Stimulated activated CD4-positive, alpha-beta T cell treated with anti-CD3 and anti-CD28 coated beads, Interleukin-2, amount 100 ng/mL, for 48 hours (primary cell): ENCODE measurements at places on chromosomes 16 and 17.

DNA sequence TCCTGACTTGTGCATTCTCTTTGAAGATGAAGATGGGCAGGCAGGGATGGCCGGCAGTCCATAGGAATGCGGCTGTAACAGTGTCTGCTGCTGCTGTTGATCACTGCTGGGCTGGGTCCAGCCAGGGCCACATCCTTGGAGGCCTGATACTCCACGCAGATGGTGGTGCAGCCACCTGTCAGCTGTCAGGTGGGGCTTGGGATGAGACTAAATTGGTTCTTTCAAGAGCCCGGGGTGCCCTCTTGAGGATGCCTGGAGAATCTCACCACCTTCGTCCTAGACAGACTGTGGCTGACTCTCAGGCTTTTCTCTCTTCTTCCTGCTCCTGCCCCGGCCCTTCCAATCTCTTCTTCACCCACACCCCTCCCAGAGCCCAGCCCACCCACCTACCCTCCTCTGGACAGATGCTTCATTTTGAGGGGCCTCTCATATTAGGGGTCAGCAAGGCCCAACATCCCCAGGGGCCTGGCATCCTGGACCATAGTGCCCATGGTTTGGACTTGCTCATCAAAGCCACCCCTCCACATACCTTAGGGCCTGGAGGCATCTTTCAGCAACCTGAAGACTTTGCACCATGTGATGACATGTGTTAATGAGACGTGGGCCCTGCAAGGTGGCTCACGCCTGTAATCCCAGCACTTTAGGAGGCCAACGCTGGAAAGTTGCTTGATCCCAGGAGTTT is 19.1 kb downstream of the OSBPL7 start:
- peak; percentile 47 for DNase-seq

GRCh38 chr16:67396159-67397035 is 3.1 kb upstream of the TPPP3 start:
- DNase-seq = no peak

- DNase-seq = no peak
These were observed 77.1 kb downstream of the SDK2 start for GRCh38 chr17:73566905-73567782.

DNA sequence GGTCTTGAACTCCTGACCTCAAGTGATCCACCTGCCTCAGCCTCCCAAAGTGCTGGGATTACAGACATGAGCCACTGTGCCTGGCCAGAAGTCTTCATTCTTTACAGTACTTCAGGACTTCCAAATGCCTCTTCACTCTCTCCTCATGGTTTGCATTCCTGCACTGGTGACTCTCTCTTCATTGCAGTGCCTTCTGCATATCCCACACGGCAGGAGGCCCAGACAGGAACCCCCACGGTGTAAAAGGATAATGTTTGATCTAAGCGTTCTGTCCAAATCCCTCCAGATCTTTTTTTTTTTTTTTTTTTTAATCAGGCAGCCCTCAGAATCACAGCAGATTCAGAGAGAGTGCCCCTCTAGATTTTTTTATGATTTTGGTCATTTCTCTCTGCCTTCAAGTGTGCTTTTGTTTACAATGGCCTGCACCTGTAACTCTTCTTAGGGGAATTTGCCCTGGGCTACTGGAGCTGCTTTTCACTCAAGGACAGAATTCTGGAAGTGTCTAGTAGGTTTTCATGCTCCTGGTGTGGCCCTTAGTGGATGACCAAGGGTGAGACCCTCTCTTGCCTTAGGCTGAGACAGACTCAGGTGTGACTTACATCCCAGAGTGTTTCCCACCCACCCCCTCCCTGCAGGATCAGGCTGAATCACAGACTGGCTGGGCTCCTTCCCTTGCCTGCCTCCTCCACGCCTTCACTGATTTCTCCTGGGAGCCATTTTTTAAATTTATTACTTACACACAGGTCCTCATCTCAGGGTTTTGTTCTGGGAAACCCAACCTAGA is 19.8 kb upstream of the NF1 start:
- DNase-seq = no peak

- no peak for DNase-seq
These were observed 60.0 kb downstream of the USP22 start for GRCh38 chr17:20982589-20983358.

DNA sequence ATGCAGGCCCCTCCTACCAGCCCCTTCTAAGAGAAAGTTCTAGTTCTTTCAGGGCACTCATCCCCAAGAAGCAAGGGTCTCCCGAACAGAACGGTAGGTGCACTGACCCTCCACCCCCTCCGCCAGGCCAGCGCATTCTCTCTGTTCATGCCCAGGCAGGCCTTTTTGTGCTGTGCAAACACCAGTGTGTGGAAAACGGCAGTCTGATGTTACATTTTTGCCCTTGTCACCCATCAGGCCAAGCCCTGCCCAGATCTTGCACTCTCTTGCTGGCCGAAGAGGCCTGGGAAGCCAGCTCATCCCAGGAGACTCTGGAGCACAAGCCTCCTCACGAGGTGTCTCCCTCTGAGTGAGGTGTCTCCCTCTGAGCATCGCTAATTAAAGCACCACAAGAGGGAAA is 16.1 kb upstream of the MTSS2 start:
- no peak for DNase-seq

DNA sequence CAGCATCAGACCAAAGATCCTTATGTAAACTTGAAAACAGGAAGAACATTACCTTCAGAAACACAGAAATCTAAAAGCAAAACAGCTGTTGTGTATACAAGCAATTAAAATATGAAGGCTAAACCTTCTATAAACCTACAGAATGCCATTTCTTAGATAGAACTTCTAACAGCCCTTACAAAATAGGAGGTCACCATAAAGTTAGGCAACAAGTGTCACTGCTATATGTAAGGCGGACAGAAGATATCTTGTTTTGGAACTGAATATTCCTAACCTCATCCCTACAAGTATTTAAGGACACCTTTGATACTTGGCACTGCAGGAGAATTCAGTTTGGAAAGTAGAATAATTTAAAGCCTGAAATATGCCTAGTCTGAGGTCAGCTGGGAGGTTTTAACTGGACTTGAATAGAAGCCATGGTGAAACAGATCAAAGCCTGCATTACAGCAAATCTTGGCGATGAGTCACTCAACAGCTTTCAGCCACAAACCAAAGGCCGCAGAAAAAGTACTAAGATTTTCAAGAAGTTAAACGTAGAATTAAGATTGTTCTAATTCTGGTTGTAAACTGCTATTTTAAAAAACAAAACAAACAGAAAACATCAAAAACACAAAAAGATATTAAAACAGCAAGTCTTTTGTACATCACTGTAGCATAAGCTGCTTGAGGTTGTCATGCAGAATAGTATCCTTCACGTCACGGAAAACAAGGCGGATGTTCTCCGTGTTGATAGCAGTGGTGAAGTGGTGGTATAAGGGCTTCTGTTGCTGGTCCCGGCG is 42.7 kb downstream of the GNA13 start:
- DNase-seq = no peak

DNA sequence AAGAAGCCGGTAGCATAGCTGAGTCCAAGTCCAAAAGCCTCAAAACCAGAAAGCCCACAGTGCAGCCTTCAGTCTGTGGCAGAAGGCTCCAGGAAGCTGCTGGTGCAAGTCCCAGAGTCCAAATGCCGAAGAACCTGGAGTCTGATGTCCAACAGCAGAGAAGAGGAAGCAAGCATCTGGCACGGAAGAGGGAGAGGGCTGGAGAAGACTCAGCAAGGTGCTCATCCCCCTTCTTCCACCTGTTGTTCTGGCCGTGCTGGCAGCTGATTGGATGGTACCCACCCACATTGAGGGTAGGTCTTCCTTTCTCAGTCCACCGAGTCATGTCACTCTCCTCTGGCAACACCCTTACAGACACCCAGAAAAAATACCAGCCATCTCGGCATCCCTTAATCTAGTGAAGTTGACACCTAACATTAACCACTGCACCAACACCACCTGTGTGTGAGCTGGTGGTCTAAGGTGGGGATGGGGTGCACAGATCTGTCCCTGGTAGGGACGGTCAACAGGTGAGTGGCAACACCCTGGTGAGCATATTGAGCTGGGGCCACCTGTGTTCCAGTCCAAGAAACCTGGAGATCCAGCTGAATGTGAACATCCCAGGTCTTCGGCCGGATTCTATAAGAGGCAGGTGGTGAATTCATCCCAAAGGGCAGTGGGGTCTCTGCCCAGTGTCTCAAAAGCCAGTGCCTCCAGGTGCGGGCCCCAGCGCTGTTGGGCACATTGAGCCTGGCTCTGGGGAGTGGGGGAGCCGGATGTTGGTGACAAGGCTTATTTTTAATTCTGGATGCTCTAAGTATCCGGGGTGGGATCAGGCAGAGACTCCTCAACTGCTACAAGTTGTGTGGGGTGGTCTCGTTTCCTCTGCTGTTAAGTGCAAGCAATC is 9.8 kb downstream of the MIEF2 start:
- DNase-seq = no peak

- peak; percentile 79 for DNase-seq
These were observed 354.1 kb downstream of the SEC14L1 start for GRCh38 chr17:77494664-77495435.

GRCh38 chr17:19370493-19370960 is 7.8 kb upstream of the MAPK7 start:
- no peak for DNase-seq

DNA sequence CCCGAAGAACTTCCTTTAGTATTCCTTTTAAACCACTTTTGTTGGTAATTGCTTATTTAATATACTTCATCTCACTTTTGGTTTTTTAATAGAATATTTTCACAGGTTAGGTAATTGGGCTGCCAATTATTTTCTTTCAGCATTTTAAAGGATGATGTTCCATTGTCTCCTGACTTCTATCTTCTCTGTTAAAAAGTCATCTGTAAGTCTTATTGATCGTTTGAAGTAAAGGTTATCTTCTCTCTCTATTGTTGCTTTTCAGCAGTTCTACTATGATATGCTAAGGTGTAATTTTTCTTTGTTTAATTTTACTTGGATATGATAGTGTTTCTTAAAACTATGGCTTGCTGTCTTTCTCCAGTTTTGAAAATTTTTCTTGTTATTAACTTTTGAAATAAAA is 307.5 kb downstream of the MAP2K4 start:
- DNase-seq = no peak

GRCh38 chr17:12745486-12745885 is 43.8 kb upstream of the ARHGAP44 start:
- no peak for DNase-seq

DNA sequence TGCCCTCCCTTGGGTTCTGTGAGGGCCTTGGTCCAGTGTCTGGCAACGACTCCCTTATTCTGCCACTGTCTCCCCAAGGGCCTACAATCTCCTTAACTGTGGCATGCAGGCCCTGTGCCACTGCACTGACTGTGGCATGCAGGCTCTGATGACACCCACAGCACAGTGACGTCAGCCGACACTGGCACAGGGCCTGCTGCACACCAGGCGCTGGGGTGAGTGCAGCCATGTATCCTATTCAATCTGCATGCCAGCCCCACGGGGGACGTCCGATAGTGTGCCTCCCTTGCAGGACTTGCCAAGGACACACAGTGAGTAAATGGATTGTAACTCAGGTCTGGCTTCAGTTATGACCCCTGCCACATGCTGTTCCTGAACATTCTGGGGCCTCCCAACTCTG is 39.8 kb upstream of the RASD1 start:
- DNase-seq = no peak

DNA sequence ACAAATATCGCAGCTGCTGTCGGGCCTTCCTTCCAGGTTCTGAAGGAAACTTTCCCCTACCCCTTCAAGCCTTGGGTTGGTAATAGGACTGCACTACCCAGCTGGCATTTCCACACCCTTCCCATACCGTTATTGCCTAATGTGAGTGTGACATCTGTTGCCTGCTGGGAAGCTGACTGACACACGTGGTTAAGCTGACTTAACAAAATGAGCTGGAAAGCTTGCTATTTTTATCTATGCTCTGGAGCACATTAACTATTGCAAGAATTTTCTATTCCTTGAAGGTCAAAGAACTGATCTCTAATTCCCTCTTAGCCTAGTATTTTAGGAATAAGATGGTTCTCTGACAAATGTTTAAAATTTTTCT is 79.5 kb downstream of the PMP22 start:
- no peak for DNase-seq

GRCh38 chr17:2087597-2088211 is 32.8 kb downstream of the HIC1 start:
- peak; percentile 27 for DNase-seq

DNA sequence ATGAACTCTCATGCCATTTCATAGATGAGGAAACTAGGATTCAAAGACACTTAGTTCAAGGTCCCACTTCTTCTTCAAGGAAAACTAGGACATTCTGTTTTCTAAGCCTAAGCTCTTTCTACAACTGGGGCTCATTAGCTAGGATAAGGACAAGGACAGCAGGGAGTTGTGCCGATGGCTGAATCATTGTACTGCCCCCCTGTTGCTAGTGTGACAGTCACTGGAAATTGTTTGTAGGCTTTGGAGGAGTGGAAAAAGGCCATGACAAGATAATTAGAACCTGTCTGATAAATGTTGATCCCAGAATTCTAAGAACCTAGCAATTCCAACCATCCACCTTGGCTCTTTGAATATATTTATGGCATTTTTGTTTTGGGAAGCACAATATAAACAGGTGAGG is 445.7 kb downstream of the CDH8 start:
- no peak for DNase-seq

DNA sequence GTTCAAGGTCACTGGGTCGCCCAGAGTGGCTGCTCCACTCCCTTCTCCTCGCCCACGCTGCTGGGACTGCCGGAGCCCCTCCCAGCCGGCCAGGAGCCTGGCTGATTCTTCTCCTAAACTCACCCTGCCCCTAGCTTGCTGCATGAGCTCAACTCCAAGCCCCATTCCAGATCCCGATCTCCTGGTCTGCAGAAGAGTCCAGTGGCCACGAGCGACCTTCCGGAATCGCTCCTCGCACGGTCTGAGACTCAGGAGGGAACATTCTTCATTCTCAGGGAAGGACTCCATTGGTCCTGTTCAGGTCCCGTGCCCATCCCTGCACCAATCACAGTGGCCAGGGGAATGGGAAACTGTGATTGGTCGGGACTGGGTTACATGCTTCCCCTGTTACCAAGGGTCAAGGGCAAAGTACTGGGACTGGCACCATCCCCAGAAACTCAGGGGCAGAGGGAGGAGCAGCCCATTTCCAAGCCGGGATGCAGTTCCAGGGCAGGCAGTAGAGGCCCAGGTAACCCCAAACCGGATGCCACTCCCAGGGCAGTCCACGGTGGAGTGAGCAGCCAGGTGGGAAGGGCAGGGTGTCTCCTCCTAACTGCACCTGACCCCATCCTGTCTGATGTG is 24.5 kb upstream of the CIBAR2 start:
- no peak for DNase-seq

DNA sequence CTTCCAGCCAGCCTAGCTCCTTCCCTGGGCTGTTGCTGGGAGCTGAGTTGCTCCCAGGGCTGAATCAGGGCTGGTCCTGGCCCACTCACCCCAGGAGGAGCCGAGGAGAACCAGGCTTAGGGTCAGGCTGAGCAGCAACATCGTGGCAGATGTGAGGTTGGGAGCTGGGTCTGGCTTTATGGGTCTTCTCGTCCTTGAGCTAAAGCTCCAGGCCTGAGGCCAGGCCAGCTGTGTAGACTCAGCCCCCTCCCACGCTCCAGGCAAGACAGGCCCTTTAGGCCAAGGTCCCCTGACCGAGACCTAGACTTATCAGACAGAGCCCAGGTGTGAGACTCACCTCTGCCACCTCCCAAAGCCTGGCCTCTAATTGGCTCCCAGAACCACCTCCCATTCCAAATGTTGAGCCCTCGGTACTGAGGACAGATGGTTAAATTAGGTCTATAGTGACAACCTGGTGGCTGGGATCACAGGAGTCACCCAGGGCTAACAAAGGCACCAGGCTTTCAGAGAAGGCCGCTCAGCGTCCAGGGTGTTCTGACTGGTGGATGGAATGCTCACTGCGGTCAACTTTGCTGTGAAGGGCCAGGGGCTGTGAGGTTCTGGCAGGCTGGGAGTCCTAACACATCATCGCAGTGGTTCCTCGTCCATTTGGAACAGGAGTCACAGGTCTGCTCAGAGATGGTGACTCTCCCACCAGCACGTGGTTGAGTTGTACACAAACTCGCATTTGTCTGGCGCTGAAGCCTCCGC is at the start of gene CTRL:
CTRL (minus strand) TSS at position 151 of the 750 bp plus-strand sequence; CDS start at position 141, 10 bp downstream.
- no peak for DNase-seq

GRCh38 chr16:78189121-78189520 is 89.7 kb downstream of the WWOX start:
- DNase-seq = no peak
